ENCODE measurements at places on chromosomes 3 and 15.

DNA sequence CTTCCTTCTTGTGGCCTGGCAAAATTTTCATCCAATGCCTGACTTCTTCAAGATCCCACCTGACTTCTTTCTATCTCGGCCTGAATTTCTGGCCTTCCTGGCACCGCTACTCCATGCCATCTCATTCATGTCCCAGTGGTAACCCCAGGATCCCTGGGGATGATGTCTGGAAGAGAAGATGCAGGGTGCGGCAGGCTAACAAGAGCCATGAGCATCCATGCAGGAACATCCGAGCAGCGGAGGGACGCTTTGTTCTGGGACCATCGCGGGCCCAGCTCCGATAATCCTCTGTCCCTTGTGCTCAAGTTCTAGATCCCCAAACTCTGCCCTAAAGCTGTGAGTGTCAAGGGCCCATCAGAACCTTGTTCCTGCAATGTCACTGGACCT is 10.9 kb downstream of the MYL3 start:
- no peak for DNase-seq

GRCh38 chr3:111594781-111595180 is 365 bp downstream of the ZBED2 start:
- DNase-seq: no peak

DNA sequence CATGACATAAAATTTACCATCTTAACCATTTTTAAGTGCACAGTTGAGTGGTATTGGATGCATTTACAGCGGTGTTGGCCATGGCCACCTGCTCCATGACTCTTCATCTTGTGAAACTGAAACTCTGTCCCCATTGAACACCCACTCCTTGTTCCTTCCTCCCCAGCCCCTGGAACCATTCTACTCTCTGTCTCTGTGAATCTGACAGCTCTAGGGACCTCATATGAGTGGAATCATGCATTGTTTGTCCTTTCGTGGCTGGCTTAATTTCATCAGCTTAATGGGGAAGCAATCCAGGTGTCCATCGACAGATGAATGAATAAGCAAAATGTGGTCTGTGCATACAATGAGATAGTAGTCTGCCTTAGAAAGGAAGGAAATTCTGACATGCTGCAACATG is 42.5 kb downstream of the PLXNA1 start:
- DNase-seq: no peak

DNA sequence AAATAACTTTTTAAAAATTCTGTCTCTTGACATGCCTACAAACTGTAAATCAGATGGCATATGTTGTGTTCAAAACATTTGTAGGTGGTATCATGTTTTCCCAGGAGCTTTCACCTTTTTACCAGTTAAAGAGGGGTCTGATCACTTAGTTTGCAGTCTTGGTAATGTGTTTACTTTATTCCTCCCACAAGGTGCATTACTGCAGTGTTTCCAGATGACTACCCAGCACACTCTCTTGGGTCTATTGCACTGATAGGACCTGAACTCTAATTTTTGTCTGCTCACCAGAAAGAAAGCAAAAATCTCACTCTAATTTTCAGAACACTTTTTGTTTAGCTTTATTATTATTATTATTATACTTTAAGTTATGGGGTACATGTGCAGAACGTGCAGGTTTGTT is 734.1 kb downstream of the GBE1 start:
- DNase-seq: no peak

DNA sequence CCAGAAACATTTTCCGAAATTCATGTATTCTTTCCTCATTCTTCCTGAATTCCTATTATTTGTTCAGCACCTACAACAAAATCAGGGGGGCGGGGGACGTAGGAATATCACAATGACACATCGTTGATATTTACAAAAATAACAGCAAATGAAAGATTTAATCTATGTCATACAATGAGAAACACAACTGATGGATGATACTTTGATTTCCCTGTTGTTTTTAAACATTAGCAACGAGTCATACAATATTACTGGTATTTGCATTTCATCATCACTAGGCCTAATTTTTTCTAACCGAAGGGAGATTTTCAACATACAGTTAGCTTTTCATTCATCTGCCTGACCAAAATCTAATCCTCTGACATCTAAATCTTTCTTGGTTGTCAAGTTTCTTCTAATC is 45.3 kb upstream of the INO80 start:
- DNase-seq: no peak

- DNase-seq: no peak
Observed at GRCh38 chr3:109382588-109382987, 45.2 kb upstream of the DPPA4 start.

DNA sequence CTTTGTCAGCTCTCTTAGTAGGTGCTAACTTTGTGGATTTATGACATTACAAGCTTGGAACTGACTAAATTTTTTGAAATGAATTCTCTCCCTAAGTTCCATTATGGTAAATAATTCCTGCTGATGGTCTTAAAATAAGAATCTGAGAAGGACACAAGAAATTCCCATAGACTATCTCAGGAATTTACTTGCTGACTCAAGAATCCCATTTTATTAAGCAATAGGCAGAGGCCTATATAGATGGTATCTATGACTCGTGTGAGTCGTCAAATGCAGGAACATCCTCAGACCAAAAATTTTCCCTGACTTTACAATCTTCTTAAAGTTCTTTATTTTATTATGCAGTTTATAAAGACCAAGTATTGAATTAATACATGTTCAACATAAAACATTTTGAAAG is 30.7 kb upstream of the CBLB start:
- DNase-seq: no peak

DNA sequence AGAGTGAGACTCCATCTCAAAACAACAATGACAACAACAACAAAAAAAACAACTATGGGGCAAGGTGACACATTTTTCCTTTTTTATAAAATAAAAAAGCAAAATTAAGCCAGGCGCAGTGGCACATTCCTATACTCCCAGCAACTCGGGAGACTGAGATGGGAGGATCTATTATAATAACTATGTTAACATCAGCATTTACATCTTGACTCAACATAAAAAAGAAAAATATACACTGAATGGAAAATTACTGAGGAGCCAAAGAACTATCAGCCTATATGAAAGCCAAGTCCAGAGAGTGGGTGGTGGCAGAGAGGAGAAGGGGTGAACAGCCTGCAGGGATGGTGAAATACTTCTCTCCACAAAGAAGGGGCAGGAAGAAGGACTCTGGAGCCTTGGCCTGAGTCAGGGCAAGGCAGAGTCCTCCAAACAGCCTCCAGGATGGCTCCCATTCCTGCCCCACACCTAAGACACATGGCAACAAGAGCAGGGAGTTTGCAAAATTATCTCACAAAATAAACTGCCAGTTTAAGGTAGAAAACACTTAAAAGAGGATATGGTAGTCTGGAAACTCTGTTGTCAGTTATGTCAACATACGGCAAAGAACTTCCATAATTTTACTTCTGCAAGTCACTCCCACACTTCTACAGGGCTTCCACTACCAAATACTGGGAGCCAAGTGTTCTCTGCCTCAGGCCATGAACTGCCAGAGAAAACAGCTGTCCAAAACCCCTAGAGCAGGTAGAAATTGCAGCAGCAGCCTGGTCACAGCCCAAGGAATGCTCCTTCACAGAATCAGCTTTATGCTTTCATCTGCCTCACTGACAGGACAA is 25.9 kb downstream of the HSPBAP1 start:
- DNase-seq: no peak

- no peak for DNase-seq
Observed at GRCh38 chr3:171348121-171348520, 112.1 kb downstream of the TNIK start.

DNA sequence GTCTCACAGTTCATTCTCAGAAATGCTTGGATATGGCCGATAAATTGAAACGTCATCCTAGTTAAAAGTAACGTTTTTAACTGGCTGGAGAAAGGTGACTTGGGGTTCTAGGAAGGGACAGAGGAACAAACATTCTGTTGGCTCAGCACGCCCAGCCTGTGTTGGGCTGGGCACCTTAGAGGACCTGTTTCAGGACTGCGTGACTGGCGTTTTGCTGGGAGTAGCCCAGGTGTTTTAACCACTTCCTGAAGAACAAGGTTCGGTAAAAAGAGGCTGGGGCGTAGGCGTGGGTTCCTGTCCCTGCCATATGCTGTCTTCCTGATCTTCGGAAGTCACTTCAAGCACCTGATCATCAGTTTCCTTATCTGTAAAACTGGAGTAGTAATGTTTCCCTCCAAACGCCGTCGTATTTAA is 1.1 kb upstream of the TLNRD1 start:
- no peak for DNase-seq

DNA sequence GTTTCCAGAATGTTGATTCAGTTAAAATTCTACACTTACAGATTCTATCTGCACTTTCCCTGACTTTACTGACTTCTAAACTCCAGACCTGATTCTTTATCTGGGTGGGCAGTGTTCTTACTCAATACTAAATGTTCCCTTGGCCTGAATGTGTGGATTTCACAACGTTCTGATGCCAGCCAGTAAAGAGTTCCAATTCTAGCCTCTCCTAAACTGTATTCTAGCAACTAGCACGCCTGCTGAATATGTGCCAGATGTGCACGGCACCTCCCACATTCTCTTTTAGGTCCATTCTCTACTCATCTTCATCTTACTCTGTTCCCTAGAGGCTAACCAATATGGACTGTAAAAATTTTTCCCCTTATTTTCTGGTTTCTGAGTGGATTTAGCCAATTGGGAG is 479.5 kb upstream of the AGTR1 start:
- no peak for DNase-seq

- DNase-seq: no peak
Observed at GRCh38 chr3:25897019-25897418, 107.1 kb downstream of the OXSM start.

GRCh38 chr3:127206611-127207516 is 13.9 kb downstream of the PRR23E start:
- DNase-seq: no peak

DNA sequence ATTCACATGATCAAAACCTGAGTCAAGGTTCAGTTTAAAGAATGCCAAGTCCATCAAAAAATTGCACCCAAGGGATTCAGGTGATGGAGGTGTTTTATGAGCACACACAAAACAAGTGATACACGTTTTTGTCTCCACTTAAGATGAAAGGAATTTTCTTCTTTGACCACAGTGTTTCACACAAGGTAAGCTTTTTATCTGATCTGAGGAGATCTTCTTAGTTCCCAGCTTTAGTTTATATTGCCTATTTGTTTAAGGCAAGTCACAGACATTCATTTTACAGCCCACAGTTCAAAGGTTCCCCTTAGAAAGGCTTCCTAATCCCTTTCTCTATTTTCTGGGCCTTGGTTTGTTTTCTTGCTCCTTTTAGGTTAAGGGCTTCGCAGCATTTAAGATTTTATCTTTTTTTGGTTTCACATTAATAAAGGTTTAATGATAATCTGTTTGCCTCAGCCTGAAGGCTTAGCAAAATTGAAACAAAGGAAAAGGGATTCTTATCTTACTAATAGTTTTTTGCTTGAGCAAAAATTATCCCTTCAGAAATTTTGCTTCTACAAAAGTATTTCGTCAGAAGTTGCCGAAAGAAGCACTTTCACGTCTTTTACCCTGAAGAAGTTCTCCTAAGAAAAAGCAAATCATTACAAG is 420.5 kb upstream of the NAALADL2 start:
- no peak for DNase-seq

- DNase-seq: no peak
Observed at GRCh38 chr15:69597061-69597592, 144.5 kb downstream of the RPLP1 start.

GRCh38 chr3:185421577-185422232 is 58.8 kb downstream of the MAP3K13 start:
- DNase-seq: no peak

DNA sequence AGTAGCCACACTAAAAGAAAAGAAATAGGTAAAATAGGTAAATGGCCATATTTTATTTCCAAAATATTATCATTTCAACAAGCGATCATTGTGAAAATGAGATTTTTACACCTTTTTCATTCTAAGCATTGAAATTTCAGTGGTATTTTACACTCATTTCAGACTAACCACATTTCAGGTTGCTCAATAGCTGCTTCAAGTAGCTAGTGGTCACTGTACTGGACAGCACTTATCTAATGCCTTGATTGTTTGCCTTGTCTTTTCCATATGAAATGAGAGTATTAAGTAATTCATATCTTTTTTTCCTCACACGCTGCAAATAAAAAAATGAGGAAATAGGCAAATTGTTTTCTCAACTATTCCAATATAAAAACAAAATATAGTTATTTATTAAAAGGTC is 332.8 kb downstream of the NLGN1 start:
- no peak for DNase-seq

GRCh38 chr3:65867463-65868210 is 171.1 kb downstream of the MAGI1 start:
- no peak for DNase-seq

GRCh38 chr15:70032509-70032908 is 65.2 kb downstream of the TLE3 start:
- no peak for DNase-seq

- no peak for DNase-seq
Observed at GRCh38 chr3:99747915-99748314, 69.7 kb upstream of the CMSS1 start.

DNA sequence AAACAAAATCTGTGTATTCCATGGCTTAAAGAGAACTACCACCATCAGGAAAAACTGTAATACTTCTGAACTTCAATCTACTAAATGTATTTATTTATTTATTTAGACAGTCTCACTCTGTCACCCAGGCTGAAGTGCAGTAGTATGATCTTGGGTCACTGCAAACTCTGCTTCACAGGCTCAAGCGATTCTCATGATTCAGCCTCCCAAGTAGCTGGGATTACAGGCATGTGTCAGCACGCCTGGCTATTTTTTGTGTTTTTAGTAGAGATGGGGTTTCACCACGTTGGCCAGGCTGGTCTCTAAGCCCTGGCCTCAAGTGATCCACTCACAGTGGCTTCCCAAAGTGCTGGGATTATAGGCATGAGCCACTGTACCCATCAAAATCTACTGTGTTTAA is 202.3 kb upstream of the POU1F1 start:
- DNase-seq: no peak

- no peak for DNase-seq
Observed at GRCh38 chr3:7658294-7658693, 797.4 kb downstream of the GRM7 start.

DNA sequence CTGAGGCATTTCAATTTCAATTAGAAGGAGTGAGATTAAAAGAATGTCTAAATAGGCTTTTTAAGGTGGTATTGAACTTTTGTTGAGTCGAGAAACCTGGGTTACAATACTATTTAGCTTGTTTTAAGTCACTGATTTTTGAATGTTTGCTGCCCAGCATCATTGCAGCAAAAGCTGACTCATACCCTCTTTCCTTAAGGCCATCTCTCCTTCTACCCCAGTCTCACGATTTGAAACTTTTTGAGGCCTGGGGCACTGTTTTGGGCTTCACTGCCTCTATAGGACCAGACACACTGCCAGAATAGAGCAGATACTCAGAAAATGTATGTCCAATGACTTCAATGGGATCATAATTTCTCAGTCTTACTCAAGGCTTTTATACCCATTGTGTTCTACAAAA is 319.6 kb upstream of the TGFBR2 start:
- DNase-seq: no peak

DNA sequence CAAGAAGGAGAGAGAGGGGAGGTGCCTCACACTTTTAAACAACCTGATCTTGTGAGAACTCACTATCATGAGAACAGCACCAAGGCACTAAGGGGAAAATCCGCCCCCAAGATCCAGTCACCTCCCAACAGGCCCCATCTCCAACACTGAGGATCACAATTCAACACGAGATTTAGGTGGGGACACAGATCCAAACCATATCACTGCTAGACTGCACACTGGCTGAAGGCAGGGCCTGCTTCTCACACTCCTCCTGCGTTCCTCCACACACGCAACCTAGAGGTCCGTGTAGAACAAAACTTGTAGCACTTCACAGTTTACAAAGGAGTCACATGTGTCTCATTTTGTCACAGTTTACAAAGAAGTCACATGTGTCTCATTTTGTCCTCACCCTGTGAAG is 97.8 kb downstream of the DAPK2 start:
- DNase-seq: no peak

- DNase-seq: no peak
Observed at GRCh38 chr3:128328546-128329458, 137.9 kb downstream of the DNAJB8 start.

Measured in upper lobe of left lung (tissue), 6 donors.